ENCODE measurements at places on chromosomes 5 and 9.

- no peak for DNase-seq
Measured at GRCh38 chr9:5364294-5365024, 24.8 kb upstream of the RLN1 start.

DNA sequence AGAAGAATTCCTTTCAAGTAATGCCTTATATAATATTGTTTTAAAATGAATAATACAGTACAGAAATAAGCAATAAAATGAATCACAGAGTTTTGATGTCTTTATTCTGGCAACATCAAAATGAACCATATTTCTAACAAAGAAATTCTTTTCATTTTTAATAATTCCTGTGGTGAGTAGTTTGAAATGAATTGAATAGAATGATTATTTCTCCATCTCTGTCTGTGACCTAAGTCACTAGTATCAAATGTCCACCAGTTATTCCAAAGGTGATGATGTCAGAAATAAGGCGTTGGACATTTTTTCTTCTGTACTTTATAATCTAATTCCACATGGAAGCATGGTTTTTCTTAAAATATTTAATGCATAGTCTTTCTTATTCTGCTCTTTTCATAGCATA lies 106.2 kb downstream of the ADAMTSL1 start:
- DNase-seq: no peak

DNA sequence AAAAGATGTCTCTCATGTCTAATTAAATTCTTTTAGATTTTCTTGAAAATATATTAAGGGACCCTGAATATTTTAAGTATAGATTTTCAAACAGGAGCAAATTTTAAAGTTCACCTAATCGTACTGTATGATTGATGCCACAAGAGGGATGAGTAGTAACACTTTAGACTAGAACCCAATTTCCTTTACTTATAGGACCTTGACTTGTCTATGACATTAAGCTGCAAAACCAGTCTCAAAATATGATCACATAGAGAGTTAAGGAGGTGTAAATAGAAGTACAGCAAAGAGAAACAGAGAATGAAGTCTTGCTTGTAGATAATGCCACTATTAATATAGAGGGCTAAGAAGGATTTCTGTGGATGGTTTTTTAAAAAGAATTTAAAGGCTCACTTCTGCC lies 312.9 kb upstream of the PRR16 start:
- DNase-seq: no peak

- no peak for DNase-seq
Measured at GRCh38 chr5:81825237-81825636, 74.3 kb upstream of the SSBP2 start.

- DNase-seq: no peak
Measured at GRCh38 chr9:19469271-19469670, 60.5 kb downstream of the ACER2 start.

DNA sequence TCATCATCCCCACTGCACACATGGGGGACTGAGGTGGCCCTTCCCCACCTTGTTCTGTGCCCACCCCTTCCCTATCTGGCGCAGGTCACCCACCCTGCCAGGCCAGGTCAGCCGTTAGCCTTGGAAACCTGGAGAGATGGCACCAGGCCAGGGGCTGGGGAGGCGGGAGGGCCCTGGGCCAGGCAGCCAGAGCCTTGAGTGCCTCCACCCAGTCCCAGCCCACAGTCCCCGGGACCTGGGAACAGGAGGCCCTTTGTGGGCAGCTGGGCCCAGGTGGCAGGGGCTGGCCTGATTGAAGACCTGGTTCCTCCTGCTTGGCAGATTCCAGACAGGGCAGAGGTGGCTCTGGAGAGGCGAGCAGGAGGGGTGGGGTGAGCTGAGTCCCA lies 70.6 kb downstream of the LRSAM1 start:
- no peak for DNase-seq

DNA sequence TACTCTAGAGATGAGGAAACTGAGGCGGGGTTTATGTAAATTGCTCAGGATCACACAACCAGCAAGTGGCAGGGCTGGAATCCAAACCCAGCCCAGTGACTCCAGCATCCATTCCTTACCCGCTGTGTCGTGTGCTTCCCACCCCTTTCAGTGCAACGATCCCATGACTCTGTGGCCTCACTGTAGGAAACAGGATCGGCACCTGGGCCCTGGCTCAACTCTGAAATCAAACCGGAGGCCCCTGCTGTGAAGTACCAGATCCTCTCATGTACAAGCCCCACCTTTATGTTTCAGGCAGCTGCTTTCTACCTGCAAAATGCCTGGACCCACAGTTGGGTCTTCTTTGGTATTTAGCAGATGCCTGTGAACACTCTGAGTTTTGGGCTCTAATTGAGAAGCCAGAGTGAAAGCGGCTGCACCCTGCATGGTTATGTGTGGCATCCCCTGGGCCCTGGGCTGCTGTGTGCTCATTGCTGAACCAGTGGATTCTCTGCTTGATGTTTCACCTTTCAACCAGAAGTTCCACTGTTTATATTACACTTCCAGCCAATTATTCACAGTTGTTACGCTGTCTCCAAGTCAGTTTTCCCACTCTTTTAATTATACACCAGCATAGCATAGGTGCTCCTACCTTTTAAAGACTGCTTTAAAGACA lies 36.7 kb downstream of the ABLIM3 start:
- DNase-seq: no peak

DNA sequence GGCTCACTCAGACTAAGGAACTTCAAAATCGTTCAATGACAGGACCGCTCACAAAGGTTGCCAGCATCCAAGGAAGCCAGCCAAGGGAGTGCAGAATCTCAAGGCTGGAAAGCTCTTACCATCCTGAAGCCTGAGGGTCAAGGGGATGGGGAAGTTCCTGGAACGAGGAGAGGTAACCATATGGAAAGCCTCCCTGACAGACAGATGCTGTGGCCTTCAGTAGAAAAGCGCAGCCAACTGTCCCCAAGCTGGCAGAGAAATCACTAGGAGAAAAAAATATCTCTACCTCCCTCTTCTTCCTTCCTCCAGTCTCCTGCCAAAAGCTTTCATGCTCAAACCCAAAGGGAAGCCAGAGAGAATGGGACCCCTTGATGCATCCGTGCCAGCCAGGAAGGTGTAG lies 90.5 kb upstream of the RANBP3L start:
- no peak for DNase-seq

- DNase-seq: no peak
Measured at GRCh38 chr5:97844797-97845196, 661.8 kb upstream of the RIOK2 start.

DNA sequence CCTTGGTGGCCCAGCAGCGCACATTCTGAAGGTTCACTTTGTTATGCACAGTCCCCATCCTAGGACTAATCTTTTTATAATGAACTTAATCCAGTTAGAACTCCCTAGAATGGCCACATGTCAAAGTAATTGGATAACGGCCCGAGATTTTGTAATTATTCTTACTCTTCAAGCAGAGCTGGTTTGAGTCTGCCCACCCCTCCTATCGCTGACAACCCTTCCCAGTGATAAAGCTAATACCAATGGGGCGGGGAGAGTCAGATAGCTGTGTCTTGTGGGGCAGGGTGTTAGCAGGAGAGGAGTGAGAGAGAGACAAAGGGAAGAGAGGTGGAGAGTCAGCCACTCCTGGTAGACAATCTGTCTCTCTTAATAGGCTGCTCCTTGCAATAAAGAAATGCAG lies 356.9 kb downstream of the SLIT3 start:
- DNase-seq: no peak

GRCh38 chr5:75651575-75652238 lies 40.5 kb downstream of the ANKDD1B start:
- DNase-seq: no peak

DNA sequence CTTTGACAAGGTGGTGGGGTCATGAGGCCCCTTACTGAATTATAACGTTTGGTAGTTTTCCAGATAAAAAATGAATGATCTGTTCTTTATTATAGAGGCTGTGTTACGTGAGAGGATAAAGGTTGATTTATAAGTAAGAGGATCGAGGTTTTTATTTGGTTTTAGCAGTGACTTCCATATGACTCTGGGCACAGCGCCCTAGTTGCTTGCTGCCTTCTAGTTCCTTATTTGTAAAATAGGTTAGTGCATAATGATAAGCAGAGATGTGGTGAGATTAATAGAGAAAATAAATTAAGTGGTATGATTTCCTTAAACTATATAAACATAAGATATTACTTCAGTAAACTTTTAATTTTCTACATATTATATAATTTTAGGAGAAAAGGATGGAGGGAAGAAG lies 29.8 kb downstream of the MRRF start:
- no peak for DNase-seq

DNA sequence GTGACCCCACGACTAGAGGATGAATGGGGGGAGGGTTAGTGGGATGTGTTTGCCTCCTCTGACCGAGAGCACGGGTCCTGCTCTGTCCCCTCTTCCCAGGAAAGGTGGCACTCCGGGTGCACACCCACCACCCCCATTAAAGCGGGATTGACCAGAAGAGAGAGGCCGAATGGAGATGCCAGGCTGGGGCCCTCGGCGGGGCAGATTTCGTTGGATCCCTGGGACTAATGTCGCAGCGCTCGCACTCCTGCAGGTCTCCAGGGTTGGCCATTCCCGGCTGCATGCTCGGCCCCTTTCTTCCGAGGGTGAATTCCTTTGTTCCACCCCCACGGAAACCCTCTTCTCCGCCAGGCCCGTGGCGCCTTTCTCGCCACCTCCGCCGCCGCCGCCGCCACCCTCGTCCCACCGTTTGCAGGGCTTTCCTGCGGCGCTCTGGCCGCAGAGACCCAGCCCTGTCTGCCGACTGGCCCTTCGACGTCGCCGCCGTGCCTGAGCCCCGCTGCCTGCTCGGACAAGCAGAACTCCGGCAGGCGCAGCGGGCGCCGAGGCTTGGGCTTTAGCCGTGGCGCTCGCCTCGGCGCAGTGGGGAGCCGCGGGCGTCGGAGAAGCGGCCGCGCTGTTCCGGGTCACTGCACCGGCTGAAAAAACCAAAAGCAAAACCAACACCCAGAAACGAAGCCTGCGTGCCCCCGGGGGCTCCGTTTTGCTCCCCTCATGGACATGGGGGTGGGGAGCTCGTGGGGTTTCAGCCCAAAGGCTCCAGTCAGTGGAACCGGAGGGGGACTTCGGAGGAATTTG lies 11.8 kb downstream of the LMX1B start:
- DNase-seq: no peak

GRCh38 chr9:15578714-15579113 lies 25.9 kb downstream of the CCDC171 start:
- no peak for DNase-seq

GRCh38 chr5:136040746-136041415 lies 12.1 kb downstream of the TGFBI start:
- no peak for DNase-seq

DNA sequence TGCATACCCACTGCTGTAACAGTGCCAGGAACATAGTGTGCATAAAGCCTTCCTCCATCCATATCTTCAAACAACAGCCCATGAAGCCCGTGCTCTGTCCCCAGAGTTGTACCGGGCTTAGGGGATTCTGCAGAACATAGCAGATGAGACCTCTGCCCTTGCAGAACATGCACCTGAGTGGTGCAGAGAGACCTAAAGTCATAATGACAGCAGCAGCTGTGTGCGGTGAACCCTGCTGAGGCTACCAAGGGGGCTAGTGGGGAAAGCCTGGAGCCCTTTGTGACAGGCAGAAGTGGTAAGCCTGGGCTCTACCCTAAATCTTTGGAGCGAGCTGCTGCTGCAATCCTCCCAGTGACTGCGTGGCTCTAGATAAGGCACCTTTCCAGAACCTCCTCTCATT lies 32.2 kb upstream of the BRD3 start:
- DNase-seq: no peak

DNA sequence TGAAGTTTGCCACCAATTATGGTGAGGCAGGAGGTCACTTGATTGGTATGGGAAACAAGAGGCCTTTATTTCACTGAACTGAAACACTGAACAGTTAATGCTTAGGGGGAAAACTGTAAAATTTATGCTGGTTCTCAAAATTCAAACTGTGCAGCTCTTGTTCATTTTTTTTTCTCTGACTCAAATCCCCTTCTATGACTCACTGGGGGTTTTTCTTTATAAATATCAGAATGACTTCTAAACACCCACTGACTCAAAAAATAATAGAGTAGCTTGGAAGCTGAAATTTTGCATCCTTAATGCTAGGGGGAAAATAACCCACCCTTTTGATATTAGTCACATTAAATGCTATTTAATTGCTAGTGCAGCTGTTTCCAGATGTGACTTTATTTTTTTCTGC lies 24.1 kb upstream of the OTP start:
- DNase-seq: no peak

GRCh38 chr9:87120610-87121009 lies 173.3 kb upstream of the GAS1 start:
- no peak for DNase-seq

GRCh38 chr9:89408628-89409101 lies 89.2 kb downstream of the SEMA4D start:
- no peak for DNase-seq

All from activated naive CD4-positive, alpha-beta T cell (primary cell).